ENCODE measurements at places on chromosomes 3 and 15. TPM values are rescaled to one million over a fixed set of nuclear protein-coding genes. Genes with fewer than 3 reads are reported as not detected.

DNA sequence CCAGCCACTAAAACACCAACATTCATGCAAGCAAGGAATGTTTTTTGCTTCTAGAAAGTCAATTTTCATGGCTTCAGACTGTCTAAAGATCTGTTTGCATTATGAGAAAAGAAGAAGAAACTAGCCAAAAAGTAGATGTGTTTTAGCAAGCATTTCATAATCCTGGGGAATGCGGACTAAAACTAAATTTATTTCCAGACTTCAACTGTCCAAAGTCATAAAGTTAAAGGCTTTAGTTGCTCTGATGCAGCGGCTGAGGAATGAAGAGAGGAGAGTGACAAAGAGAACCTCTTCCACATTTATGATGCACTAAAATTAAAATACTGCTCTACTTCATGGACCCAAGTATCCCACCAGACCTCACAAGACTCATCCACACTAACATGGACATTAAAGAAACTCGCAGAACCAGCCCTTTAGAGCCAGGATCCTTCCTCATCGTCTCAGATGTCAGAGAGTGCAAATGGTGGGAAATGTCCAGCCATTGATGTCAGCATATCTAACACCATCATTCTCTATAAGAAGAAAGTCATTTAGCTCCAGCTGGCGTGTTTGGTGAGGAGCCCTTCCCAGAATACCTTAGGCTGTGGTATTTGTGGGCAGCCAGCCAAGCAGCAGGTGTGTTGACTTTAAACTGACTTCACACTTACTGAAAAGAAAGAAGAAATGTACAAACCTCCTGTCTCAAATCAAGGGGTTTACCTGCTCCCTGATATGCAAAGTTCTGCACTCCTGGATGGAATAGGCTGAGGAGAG lies 17.4 kb downstream of the FYCO1 start:
- peak overlapping the region; percentile 66 for H3K4me3 ChIP-seq
- peaks cover 88% of the 10 kb centered on the region for H3K4me1 ChIP-seq
- no peaks in the 10 kb centered on the region for H3K27me3 ChIP-seq
- H3K36me3 ChIP-seq = peaks cover 78% of the 10 kb centered on the region

GRCh38 chr15:68782589-68783161 lies 38.0 kb downstream of the ANP32A start:
- peaks cover 56% of the 10 kb centered on the region for H3K36me3 ChIP-seq
- no peaks in the 10 kb centered on the region for H3K27me3 ChIP-seq
- peak overlapping the region; percentile 72 for H3K27ac ChIP-seq
- no peak overlapping the region for H3K4me3 ChIP-seq

SLC51A gene
- total RNA-seq = not detected

DNA sequence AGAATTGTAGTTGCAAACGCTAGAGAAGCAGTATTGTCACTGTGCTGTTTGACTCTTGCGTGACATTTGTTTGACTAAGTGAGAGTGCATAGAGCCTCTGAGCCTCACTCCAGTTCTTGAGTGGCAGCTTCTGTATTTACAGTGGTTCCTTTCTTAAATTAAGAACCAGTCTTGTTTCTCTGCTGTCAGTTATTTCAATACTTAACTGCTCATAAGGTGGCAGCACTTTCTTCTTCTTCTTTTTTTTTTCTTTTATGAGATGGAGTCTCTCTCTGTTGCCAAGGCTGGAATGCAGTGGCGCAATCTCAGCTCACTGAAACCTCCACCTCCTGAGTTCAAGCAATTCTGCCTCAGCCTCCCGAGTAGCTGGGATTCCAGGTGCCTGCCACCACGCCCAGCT lies 372.1 kb downstream of the LPP start:
- peaks cover 2% of the 10 kb centered on the region for H3K4me1 ChIP-seq
- H3K36me3 ChIP-seq = peaks cover 16% of the 10 kb centered on the region
- H3K27me3 ChIP-seq = no peaks in the 10 kb centered on the region
- H3K27ac ChIP-seq = no peak overlapping the region
- no peak overlapping the region for H3K4me3 ChIP-seq

DNA sequence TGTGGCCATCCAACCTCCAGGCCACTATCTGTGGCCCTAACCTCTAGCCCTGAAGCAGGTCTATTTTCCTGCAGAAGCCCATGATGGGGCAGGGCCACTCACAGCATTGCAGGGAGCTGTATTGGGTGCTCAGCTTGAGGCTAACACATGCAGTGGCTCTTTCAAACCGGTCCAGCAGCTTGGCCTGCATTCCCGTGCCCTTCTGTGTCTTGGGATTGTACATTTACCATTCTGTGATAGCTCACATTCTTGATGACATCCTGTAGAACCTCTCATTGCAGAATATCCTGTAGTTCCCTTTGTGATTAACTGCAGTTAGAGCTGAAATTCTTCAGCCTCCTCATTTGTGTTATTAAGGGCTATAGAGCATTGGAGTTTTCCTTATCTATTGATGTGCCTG lies 60.8 kb upstream of the ANKRD34C start:
- DNase-seq = no peak
- no peak overlapping the region for H3K4me3 ChIP-seq
- H3K27me3 ChIP-seq = peaks cover 24% of the 10 kb centered on the region
- H3K27ac ChIP-seq = no peak overlapping the region
- H3K36me3 ChIP-seq = no peaks in the 10 kb centered on the region

HGD gene
- total RNA-seq = 0.16 TPM

DNA sequence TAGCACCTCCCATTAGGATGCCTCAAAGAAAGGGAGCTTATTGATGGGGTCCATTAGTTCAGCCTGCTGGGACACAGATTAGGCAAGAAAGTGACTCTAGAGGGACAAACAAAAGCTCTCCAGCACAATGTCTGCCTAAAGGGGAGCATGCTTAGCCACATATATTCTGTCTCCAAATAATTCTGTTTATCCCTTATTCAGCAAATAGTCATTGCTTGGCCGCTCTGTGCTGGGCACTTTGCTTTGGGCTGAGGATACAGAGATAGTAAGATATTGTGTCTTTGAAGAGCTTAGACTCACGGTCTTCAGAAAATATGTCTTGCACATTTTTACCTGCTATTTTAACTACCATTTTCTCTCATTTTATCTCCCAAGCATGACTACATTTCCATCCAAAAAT lies 159.8 kb downstream of the SYNPR start:
- DNase-seq = no peak
- H3K4me1 ChIP-seq = no peaks in the 10 kb centered on the region
- no peaks in the 10 kb centered on the region for H3K36me3 ChIP-seq
- peaks cover 6% of the 10 kb centered on the region for H3K27me3 ChIP-seq
- H3K27ac ChIP-seq = no peak overlapping the region

DNA sequence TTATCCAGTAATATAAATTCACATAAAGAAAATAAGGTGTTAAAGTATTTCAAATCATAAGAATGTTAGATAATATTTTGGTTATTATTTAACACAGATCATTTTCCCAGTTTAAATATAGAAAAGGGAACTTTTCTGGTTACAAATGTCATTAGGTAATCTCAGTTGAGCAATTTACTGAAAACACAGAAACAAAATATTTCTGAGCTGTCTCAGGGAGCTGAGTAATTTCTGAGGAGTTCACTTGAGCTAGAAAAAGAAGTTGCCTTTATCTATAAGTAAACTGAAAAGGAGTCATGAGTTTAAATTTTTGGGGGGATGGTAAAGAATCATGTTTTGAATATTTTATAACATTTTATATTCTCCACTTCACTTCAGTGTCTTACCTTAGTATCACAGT lies 855.4 kb upstream of the ARPP21 start:
- no peaks in the 10 kb centered on the region for H3K36me3 ChIP-seq
- H3K4me1 ChIP-seq = no peaks in the 10 kb centered on the region
- no peaks in the 10 kb centered on the region for H3K27me3 ChIP-seq
- DNase-seq = no peak
- H3K27ac ChIP-seq = no peak overlapping the region

- no peaks in the 10 kb centered on the region for H3K27me3 ChIP-seq
- H3K4me3 ChIP-seq = no peak overlapping the region
- no peak for DNase-seq
- H3K4me1 ChIP-seq = peaks cover 10% of the 10 kb centered on the region
- no peak overlapping the region for H3K27ac ChIP-seq
These were observed 127.2 kb upstream of the STT3B start for GRCh38 chr3:31405515-31405914.

GRCh38 chr15:86558252-86558651 lies 478.6 kb downstream of the AGBL1 start:
- no peaks in the 10 kb centered on the region for H3K27me3 ChIP-seq
- H3K36me3 ChIP-seq = peaks cover under 1% of the 10 kb centered on the region
- H3K4me1 ChIP-seq = no peaks in the 10 kb centered on the region
- no peak for DNase-seq

GRCh38 chr3:32175607-32176197 lies 62.8 kb upstream of the CMTM8 start:
- H3K4me3 ChIP-seq = no peak overlapping the region
- H3K27ac ChIP-seq = no peak overlapping the region
- DNase-seq = peak; percentile 73

DNA sequence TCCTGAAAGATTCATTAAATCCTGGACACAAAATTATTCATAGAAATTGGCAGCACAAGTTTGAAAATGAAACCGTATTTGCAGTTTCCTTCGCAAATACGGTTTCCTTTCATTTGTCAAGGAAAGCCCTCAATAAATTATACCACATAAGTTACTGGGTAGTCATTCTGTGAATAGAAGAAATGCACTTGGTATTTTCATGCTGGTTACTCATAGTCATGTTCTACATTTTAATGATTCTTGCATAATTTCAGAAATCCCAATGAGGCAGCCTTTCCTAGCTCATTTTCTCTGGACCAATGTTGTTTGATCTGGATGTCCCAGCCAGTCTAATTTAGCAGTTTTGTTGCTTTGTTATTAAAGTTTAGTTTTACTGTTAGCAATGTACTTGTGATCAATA lies 43.2 kb downstream of the MINAR1 start:
- no peak overlapping the region for H3K4me3 ChIP-seq
- peaks cover 7% of the 10 kb centered on the region for H3K27me3 ChIP-seq
- no peaks in the 10 kb centered on the region for H3K36me3 ChIP-seq
- H3K4me1 ChIP-seq = peaks cover 6% of the 10 kb centered on the region

KBTBD12 gene
- total RNA-seq = not detected

GOLGA8J gene
- 0.38 TPM for total RNA-seq

PLEKHO2 gene
- 10.4 TPM for total RNA-seq

DNA sequence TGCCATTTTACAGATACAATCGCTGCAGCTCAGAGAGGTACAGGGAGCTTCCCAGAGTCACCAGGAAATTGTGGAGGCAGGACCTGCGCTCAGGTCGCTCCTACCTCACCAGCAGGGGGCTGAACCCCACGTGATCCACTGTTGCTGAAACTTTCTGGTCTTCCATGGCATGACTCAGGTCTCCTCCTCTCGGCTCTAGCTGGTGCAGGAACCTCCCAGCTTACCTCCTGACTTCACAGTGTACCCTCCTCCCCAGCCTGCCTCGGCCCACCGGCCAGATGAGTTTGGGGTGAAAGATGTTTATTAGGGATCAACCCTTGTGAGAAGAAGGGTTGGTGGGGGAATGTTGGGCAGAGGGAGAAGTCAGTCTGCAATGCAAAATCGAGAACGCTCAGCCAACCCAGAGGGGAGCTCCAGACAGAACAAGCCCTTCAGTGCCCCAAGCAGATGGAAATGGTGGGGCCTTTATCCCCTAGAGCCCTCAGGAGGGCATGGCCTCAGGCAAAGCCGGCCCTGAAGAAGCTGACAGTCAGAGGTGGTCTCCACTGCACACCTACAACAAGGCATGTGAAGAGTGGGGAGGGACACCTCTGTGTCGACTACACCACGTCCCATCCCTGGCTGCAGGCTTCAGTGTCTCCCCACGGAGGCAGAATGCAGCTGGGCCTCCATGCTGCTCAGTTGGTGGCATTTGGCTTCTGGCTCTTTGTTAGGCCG lies 118.6 kb upstream of the PRR20G start:
- no peak overlapping the region for H3K4me3 ChIP-seq
- DNase-seq = peak; percentile 36
- no peaks in the 10 kb centered on the region for H3K36me3 ChIP-seq
- no peak overlapping the region for H3K27ac ChIP-seq

DNA sequence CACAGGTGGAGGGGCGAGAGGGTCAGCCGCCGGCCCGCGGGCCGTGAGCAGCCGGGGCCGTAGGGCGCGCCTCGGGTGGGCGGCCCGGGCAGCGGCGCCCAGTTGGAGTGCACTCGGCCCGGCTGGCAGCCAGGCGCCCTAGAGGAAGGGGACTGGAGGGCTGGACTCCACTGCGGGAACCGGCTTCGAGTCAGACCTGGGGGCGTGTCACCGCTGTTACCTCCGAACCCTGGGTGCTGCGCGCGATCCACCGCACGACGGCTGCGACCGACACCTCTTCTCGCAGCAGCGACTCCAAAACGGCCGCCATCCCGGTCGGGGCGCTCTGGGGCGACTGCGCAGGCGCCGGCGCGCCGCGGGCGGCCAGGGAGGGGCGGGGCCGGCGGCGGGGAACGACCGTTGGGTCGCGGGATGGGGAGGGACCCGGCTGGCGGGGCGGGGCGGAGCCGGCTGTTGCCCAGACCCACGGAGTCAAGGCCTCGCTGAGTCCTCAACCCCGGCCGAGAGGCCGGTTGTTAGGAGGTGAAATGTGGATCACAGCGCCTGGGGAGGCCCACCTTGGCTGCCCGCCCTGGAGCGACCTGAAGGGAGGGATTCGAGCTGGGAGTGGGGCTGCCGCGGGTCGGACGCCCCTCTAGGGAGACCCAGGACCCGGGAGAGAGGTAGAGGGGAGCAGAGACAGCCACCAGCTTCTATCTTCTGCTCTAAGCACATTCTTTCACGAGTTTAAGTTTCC lies at the start of gene CDAN1:
TSS of gene CDAN1 (minus strand) at position 336 of the 736 bp plus-strand sequence. CDS start at position 310, 26 bp downstream.
- H3K36me3 ChIP-seq = peaks cover 8% of the 10 kb centered on the region
- peak within 1 kb of the TSS; percentile 72 for H3K27ac ChIP-seq
